ENCODE measurements at places on chromosomes 3 and 15. TPM values are rescaled to one million over a fixed set of nuclear protein-coding genes. Genes with fewer than 3 reads are reported as not detected.

LIPC gene
- total RNA-seq: not detected

GP9 gene
- total RNA-seq: not detected

CLDN16 gene
- total RNA-seq: not detected

ACTR8 gene
- total RNA-seq: 25.5 TPM

IGF2BP2 gene
- total RNA-seq: 44.6 TPM

CPNE9 gene
- not detected for total RNA-seq

DNA sequence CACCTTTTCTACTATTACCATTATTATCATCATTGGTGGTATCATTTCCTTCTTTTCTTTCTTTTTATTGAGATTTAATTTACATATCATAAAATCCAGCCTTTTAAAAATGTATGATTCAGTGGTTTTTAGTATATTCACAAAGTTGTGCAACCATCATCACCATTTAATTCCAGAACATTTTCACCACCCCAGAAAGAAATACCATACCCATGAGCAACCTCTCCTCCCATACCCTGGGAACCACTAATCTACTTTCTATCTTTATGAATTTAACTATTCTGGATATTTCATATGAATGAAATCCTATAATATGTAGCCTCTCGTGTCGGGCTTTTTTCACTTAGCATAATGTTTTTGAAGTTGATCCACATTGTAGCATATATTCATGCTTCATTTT lies 29.1 kb downstream of the AAGAB start:
- no peaks in the 10 kb centered on the region for H3K4me1 ChIP-seq
- no peak for DNase-seq
- H3K27me3 ChIP-seq: no peaks in the 10 kb centered on the region
- no peak overlapping the region for H3K27ac ChIP-seq
- no peaks in the 10 kb centered on the region for H3K36me3 ChIP-seq

DNA sequence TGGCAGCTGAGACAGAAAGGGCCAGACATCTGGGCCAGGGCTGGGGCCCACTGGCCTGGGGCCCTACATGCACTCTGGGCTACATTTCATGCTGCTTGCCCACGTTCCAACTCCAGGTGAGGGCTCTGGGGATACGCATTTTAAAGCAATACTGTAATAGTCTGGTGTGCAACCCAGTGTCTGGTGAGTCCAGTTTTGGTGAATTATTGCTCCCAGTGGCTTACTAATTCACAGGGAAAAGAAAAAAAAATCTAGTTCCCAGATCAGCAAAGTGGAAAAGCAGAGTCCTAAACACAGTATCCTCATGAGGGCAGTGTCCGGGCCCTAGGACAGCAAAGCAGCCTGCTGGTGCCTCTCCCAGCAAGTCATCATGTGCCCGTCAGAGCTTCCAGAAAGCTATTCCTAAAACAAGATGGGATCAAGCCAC lies 82.4 kb downstream of the CCNL1 start:
- H3K27me3 ChIP-seq: no peaks in the 10 kb centered on the region
- H3K4me1 ChIP-seq: peaks cover 9% of the 10 kb centered on the region
- H3K4me3 ChIP-seq: no peak overlapping the region
- DNase-seq: no peak

- no peak overlapping the region for H3K27ac ChIP-seq
- DNase-seq: no peak
Observed at GRCh38 chr15:43237842-43238470, 17.1 kb upstream of the EPB42 start.

GRCh38 chr3:59234884-59235633 lies 185.2 kb upstream of the CFAP20DC start:
- no peak overlapping the region for H3K27ac ChIP-seq
- no peak for DNase-seq
- H3K36me3 ChIP-seq: no peaks in the 10 kb centered on the region
- H3K27me3 ChIP-seq: no peaks in the 10 kb centered on the region

GRCh38 chr3:189726277-189726676 lies 95.1 kb downstream of the TP63 start:
- H3K4me1 ChIP-seq: no peaks in the 10 kb centered on the region
- no peaks in the 10 kb centered on the region for H3K27me3 ChIP-seq
- H3K27ac ChIP-seq: no peak overlapping the region
- H3K4me3 ChIP-seq: no peak overlapping the region

DNA sequence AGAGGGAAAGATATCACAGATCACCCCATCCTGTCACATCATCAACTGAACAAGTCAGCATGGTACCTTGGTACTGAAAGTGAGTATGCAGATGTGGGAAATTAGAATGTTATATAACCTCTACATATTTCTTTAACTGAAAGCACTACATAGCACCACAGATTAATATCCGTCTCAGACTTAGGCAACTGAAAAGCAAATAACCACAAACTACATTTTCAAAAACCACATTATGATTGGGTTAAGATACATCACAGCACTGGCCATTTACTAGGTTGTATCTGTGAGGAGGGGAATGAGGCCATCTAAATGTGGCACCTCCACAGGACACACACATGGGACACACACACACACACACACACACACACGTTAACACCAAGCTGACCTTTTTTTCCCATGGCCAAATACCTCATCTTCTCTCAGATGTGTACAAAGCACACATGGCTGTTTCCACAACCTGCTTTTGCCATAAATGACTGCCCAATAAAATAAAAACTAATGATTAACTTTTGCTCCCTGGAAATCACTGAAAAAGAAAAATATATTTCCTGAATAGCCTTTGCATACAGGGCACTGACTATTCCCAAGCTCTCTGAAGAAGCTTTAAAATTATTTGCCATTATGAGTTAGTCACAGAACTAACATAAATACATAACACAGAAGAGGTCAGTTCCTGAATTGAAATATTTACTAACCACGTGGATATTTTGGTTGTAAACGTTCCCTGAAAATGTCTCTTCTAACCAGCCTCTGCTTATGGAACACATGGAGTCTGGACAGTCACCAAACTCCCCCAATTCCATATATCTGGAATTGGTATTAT lies 60.1 kb downstream of the SUMF1 start:
- no peak overlapping the region for H3K4me3 ChIP-seq
- H3K36me3 ChIP-seq: peaks cover 58% of the 10 kb centered on the region
- no peak overlapping the region for H3K27ac ChIP-seq
- no peaks in the 10 kb centered on the region for H3K27me3 ChIP-seq
- no peaks in the 10 kb centered on the region for H3K4me1 ChIP-seq

- no peaks in the 10 kb centered on the region for H3K27me3 ChIP-seq
- H3K36me3 ChIP-seq: no peaks in the 10 kb centered on the region
- H3K27ac ChIP-seq: no peak overlapping the region
- no peak overlapping the region for H3K4me3 ChIP-seq
Observed at GRCh38 chr3:195407531-195408409, 35.0 kb downstream of the ACAP2 start.

DNA sequence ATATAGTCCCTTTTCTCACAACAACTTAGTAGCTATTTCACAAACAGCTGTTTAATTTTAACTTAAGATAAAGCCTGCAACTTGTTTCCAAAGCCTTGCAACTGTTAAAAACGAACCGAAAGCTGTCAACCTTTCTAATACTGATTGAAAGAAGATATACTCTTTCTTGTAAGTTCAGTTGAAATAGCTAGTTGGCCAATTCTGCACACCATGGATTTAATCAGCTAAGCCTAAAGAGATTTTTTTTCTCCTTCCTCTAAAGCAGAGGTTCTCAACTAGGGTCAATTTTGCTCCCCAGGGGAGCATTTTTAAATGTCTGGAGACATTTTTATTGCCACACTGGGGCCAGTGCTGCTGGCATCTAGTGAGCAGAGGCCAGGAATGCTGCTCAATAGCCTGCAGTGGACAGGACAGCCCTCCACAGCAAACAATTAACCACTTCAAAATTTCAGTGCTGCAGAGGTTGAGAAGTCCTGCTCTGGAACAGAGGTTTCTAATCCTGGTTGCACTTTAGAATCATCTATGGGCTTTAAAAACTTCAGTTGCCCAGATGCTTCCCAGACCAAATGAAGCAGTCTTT lies 26.2 kb downstream of the MINDY4B start:
- DNase-seq: no peak
- no peaks in the 10 kb centered on the region for H3K4me1 ChIP-seq
- H3K27ac ChIP-seq: no peak overlapping the region
- H3K36me3 ChIP-seq: no peaks in the 10 kb centered on the region

DNA sequence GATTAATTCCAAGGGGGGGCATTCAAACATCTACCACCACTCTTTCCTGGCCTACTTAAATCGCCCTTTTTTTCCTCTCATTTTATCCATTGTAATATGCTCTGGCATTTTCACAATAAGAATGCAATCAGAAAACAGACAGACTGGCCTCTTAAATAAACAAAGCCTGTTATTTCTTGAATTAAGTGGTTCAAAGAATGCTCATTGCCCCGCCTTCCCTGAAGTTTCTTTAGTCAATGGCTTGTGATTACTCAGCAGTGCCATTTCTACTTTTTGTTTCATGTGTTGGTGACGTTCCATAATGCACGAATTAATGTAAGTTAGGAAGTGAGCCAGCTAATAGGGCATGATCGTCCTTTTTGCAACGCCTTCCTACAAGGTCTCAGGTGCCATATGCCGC lies 68.0 kb downstream of the FBN1 start:
- peak; percentile 46 for DNase-seq
- H3K27me3 ChIP-seq: no peaks in the 10 kb centered on the region
- H3K36me3 ChIP-seq: no peaks in the 10 kb centered on the region

- H3K4me1 ChIP-seq: no peaks in the 10 kb centered on the region
- DNase-seq: no peak
- peaks cover 97% of the 10 kb centered on the region for H3K36me3 ChIP-seq
- no peak overlapping the region for H3K4me3 ChIP-seq
Observed at GRCh38 chr3:44923632-44924456, 49.4 kb downstream of the TGM4 start.

DNA sequence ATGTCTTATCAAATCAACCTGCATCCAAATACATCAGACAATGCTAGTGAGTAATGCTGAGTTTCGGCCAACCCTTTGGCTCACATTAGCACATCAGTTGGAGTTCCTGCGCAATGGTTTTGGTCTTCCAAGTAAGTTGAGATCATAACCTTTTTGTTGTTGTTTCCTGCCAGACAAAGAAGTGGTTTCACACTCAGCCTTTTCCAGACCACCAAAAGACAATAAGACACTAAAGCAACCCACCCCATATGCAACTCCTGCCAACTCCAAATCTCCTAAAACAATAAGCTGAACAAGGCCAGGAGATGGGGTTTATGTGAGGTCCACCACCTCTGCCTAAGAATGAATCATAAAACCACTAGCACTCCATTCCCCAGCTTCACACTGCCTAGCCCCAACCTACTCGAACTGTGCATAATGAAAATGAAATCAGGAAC lies 177.0 kb downstream of the ERC2 start:
- H3K27ac ChIP-seq: no peak overlapping the region
- H3K4me1 ChIP-seq: no peaks in the 10 kb centered on the region
- H3K4me3 ChIP-seq: no peak overlapping the region
- H3K36me3 ChIP-seq: no peaks in the 10 kb centered on the region
- DNase-seq: no peak
- H3K27me3 ChIP-seq: no peaks in the 10 kb centered on the region

DNA sequence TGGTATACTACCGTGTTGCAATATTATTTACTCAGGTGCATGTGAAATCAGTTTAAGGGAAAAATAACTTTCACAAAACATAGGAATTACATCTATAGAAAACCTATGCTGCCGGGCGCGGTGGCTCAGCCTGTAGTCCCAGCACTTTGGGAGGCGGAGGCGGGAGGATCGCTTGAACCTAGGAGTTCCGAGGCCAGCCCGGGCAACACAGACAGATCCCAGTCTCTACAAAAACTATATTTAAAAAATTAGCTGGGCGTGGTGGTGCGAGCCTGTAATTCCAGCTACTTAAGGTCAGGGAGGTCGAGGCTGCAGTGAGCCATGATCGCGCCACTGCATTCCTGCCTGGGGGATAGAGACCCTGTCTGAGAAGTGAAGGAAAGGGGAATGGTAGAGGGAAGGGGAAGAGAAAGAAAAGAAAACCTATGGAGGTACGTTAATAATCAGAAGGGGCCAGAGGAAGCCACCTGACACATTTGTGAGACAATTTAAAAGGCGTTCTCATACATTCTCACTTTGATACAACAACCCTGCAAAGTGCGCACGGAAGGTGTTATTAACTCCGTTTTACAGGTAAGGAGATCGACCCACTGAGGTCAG lies 456 bp upstream of the TMEM62 start:
- H3K4me1 ChIP-seq: peaks cover 27% of the 10 kb centered on the region
- peak overlapping the region; percentile 87 for H3K4me3 ChIP-seq
- peak; percentile 36 for DNase-seq
- H3K27me3 ChIP-seq: no peaks in the 10 kb centered on the region
- H3K36me3 ChIP-seq: peaks cover 20% of the 10 kb centered on the region
- H3K27ac ChIP-seq: peak overlapping the region; percentile 88

- no peak overlapping the region for H3K4me3 ChIP-seq
- no peaks in the 10 kb centered on the region for H3K27me3 ChIP-seq
- no peak overlapping the region for H3K27ac ChIP-seq
- H3K4me1 ChIP-seq: no peaks in the 10 kb centered on the region
- no peak for DNase-seq
- no peaks in the 10 kb centered on the region for H3K36me3 ChIP-seq
Observed at GRCh38 chr3:134970895-134971294, 175.8 kb downstream of the EPHB1 start.

DNA sequence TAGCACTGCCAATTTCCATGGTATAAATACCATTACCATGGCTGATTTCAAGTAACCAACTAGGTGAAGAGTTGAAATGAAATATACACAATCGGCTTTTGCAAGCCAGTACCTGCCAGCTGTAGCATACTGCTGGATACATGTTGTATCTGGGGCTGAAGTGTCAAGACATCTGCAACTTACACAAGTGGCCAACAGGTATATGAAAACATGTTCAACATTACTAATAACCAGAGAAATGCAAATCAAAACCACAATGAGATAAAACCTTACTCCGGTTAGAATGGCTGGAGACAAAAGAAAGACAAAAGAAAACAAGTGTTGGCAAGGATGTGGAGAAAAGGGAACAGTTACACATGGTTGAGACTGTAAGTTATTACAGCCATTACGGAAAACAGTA lies 11.6 kb downstream of the ATOSA start:
- no peak for DNase-seq
- H3K27me3 ChIP-seq: no peaks in the 10 kb centered on the region
- no peak overlapping the region for H3K27ac ChIP-seq
- no peak overlapping the region for H3K4me3 ChIP-seq
- H3K36me3 ChIP-seq: peaks cover 92% of the 10 kb centered on the region
- peaks cover under 1% of the 10 kb centered on the region for H3K4me1 ChIP-seq

DNA sequence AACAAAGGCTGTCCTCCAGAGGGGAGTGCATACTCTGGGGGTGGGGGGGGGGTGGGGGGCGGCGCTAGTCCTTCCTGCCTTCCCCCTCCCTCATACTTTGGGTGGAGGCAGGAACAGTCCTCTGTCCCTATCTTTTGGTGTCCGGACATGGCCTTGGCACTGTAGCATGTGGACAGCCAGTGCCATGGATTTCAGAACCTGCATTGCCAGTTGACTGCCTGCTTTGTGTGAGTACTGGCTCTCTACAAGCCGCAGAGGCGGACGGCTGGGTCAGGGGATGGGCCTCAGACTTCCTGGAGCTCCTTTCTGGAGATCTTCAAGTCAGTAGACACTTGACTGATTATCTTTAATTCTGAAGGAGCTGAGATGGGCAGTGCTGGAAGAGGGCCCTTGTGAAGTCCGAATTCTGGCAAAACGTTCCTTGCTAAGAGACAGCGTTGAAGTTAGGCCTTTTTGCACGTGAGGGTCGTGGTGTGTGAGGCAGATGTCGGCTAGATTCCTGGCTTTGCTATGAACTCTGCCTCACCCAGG lies 2.5 kb downstream of the CLDN11 start:
- no peaks in the 10 kb centered on the region for H3K36me3 ChIP-seq
- peaks cover 45% of the 10 kb centered on the region for H3K27me3 ChIP-seq
- H3K27ac ChIP-seq: no peak overlapping the region
- H3K4me1 ChIP-seq: peaks cover 25% of the 10 kb centered on the region
- H3K4me3 ChIP-seq: peak overlapping the region; percentile 3

Measured in stomach (tissue), 19 donors.